ENCODE measurements at places on chromosomes 13 and 19.

GRCh38 chr19:41941410-41942202, 13.4 kb upstream of the ERFL start:
- no peak for DNase-seq

DNA sequence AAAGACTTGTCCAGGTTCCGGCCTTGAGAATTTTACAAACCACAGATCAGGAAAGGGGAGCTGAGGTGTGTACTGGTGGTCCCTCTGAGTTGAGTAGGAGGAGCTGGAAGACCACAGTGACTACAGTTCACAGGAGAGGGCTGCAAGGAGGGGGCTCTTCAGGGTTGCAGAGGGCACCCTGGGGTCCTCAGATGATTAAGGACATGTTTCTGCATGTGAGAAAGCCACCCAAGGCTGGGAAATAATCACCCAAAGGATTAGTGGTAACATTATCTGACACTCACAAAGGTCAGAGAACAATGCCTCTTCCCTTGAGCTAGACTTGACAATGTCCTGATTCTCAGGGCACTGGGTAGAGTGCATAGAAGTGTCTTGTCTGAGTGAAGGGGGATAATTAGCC, 540.4 kb downstream of the IRS2 start:
- no peak for DNase-seq

GRCh38 chr13:84962849-84963248, 836.4 kb downstream of the SLITRK6 start:
- DNase-seq: no peak

GRCh38 chr19:6232601-6233055, 47.1 kb downstream of the MLLT1 start:
- no peak for DNase-seq

- no peak for DNase-seq
Observed at GRCh38 chr19:46460981-46461380, 10.4 kb downstream of the PNMA8A start.

GRCh38 chr19:19860756-19861390, 4.8 kb upstream of the ZNF253 start:
- DNase-seq: no peak

All from T47D (cell line).